ENCODE measurements at places on chromosomes 3 and 15.

DNA sequence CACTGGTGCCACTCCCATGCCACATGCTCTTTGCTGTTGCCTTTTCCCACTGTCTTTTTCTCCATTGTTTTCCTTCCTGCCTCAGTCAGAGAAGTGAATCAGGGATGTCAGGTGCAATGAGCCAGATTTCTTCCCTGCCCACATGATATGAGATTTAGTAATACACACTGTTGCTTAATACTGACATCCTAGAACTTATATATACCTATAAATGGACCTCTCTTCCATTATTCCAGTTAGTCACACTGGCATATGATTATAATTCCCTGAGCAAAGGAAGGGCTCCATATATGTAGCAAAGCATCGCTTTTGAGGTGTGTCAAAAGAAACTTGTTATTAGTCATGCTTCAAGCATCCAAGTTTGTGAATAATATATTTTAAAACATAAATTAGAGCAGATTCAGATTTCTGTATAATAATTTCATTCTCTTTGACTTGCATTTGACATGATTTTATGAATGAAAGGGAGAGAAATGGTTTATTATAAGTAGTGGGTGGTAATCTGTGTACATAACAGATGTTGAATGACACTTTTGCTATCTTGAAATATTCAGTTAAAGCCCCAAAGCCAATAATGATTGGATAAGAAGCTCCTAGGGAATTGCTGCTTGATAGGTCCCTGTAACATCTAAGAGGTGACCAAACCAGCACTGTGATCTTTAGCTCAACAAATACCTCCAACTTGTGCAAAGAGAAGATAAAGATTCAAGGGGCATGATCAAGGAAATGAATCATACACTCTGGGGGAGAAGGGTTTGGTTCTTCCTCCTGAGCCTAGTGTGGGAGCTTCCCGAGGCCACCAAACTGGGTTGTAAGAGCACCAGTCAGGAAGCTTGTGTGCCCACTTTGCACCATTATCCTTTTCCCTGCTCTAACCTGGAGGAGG lies 48.6 kb downstream of the CHST2 start:
- no peak for DNase-seq

DNA sequence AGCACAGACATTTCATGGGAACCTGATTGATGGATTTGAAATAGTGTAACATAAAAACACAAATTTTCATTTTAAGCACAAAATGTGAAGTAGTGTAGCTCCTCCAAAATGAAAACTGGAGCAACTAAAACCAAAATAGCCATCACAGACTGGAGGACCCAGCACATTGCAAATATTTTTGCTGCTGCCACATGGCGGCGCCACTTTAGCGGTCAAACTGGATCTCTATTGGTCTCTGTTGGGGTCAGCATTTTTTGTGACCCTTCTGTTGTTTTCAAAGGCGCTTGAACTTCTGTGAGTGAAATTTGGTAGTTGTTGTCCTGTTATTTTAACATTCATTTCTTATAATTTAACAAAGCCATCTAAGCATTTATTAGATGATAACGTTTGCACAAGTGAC lies 259.9 kb downstream of the IL20RB start:
- no peak for DNase-seq

- DNase-seq = no peak
Measured at GRCh38 chr15:27166917-27167316, 195.9 kb downstream of the GABRG3 start.

- DNase-seq = no peak
Measured at GRCh38 chr3:129651435-129652202, 45.1 kb upstream of the PLXND1 start.

DNA sequence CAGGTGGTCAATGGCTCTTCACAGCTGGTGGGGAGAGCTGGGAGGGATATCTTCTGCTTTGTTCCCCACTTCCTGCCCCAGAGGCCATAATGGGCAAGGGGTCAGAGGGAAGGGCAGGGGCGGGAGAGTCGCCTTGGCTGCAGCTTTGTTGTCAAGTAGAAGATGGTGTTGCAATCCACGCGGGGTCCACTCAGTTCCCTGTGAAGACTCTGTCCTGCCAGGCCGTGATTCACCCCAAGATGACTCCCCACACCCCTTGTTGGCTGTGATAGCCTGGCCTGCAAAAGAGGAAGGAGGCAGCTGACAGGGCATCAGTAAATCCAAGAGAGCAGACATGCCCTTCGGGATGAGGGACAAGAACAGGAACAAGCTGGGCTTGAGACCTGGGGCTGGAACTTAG lies 6.9 kb downstream of the GALNT15 start:
- DNase-seq = peak; percentile 71

DNA sequence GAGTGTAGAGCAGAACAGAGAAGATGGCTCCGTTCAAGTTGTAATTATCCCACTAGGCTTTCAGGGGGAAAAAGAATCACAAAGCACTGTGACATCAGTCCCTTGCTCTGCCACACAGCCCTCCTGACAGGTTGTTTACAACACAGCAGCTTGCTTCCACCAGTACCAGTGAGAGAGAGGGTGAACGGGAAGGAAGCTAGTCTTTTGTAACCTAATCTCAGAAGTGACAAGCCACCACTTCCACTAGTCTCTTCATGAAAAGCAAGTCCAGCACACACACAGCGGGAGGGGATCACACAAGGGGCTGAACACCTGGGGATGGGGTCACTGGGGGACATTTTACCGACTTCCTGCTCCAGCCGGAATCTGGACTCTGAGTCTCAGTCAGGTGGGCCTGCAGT lies 86.3 kb downstream of the FAM81A start:
- no peak for DNase-seq

GRCh38 chr3:40337136-40338108 lies 27.9 kb downstream of the EIF1B start:
- no peak for DNase-seq

GRCh38 chr15:89428246-89428645 lies 68.1 kb downstream of the RHCG start:
- DNase-seq = no peak

- no peak for DNase-seq
Measured at GRCh38 chr15:43153269-43153668, 19.9 kb downstream of the TMEM62 start.

DNA sequence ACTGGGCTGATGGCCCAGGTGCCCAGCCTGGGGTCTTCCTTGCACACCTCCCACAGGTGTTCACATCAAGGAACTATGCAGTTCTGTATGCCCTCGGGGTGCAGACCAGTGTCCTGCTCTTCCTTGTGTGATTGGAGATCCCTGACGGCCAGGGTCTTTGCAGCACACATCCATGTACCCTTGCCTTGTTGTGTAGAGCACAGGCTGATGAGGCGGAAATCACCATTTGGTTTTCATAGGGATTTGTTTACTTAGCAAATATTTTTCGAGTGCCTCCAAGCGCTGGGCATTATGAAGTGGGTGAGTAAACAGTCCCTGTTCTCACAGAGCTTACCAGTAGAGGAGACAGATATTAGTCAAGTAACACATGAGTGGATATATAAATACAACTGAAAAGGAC lies 209.3 kb upstream of the UMPS start:
- no peak for DNase-seq
